ENCODE measurements at places on chromosomes 1 and 21.

DNA sequence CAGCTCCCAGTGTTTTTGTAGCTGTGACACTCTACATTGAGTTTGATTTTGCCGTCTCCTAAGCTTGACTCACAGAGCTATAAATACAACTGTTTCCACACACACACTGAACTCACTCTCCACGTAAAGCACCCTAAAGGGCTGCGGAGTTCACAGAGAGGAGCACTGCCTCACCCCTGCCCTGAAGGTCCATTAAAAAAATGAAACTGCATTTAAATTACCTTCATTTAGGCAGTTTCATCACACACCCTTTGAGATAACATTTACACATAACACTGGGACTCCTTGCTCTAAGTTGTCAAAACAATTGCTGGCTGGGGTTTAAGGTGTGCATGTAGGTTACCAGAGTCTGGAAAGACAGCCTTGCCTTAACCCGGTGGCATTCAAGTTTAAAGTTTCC, 137.1 kb upstream of the MAGI3 start:
- no peak for DNase-seq

DNA sequence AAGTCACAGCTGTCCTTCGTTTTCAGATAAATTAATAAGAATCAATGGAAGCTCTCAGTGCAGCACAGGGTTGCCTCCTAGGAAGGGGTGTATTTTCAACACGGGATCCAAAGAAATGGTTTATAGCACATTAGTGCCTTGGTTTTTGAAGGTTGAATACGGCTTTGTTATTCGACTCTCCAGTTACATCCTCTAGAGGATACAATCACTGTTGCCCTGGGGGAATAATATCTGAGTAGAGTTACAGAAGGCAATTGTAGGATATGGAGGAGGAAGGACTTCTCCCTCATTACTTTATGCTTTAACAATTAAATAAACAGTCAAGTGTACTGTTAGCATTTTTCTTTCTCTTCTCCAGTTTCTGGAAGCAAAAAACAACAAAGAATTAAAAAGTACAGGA, 14.3 kb upstream of the ZNF326 start:
- DNase-seq = no peak

- no peak for DNase-seq
Measured at GRCh38 chr1:226215239-226215638, 8.2 kb upstream of the MIXL1 start.

GRCh38 chr1:178933105-178933561, 62.3 kb upstream of the ANGPTL1 start:
- DNase-seq = no peak

DNA sequence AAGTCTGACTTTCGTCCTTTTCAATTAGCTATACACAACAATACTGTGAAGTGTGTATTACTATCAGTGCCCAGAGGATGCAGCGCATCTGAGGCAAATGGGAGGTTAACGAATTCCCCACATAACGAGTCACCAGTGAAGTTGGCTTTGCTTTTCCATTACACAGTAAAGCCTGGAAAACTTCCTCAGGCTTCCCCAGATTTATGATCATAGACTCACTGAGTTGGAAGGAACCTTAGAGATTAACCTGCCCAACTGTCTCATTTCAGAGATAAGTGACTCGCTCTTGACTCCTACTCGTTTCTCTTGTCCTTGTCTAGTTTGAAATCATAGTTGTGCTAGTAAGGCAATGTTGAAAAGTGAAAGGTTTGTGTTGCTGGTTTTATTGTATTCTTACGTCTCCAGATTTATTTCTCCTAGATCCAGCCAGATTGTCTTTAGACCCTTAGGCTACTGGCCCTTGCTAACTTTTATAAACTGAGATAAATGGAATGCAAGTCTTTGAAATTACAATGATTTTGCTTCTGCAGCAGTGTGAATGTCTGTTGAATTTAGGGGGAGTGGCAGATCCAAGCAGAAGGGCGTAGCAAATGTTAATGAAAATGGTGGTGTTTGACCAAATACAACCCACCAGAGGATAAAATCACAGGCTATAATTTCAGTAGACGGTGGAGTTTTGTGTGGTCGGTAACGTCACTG, 17.3 kb downstream of the S1PR1 start:
- DNase-seq = peak; percentile 36

Data from stimulated activated naive CD8-positive, alpha-beta T cell treated with anti-CD3 and anti-CD28 coated beads, Interleukin-15, amount 100 ng/mL, for 72 hours (primary cell).